Stimulated activated CD4-positive, alpha-beta T cell treated with anti-CD3 and anti-CD28 coated beads, Interleukin-1b, Interleukin-23, amount 100 ng/mL, for 1 hour (primary cell): ENCODE measurements at places on chromosomes 4 and X.

GRCh38 chr4:90495936-90496335 lies 368.7 kb downstream of the CCSER1 start:
- DNase-seq: no peak

DNA sequence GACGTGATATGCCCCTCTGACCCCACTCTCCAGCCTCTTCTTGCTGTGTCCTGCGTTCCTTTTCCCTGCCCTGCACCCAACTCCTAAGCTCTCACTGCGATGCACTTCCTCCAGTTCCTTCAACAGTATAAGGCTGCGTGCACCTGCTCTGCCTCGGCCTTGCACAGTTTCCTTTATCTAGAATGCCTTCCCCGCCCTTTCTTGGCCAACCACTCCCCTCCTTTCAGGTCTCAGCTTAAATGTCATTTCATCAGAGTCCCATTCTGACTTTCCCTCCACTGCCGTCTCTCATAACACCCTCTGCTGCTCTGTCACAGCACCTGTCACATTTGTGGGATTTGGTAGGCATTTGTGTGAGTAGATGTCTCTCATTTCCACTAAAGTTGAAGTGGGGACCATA lies 58.4 kb upstream of the NEIL3 start:
- DNase-seq: no peak

- no peak for DNase-seq
Observed at GRCh38 chr4:8913121-8913857, 41.6 kb upstream of the HMX1 start.

DNA sequence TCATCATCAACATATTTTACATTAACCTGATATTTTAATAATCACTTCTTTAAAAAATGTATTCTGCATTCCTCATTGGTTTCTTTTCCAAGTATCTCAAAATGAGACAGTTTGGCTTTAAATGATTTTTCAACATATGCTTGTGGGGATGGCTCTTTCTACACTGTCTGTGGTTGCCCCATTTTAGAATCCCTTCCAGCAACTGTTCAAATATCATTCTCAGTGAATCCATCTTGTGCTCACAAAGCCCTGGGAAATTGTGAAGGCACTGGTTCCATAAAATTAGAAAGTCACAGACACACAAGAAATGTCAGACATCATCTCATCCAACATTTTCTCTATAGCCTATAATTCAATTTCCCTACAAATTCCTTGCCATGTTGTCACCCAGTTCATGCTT lies 103.5 kb downstream of the LNX1 start:
- DNase-seq: no peak

- no peak for DNase-seq
Observed at GRCh38 chr4:94507708-94508107, 56.0 kb downstream of the PDLIM5 start.

DNA sequence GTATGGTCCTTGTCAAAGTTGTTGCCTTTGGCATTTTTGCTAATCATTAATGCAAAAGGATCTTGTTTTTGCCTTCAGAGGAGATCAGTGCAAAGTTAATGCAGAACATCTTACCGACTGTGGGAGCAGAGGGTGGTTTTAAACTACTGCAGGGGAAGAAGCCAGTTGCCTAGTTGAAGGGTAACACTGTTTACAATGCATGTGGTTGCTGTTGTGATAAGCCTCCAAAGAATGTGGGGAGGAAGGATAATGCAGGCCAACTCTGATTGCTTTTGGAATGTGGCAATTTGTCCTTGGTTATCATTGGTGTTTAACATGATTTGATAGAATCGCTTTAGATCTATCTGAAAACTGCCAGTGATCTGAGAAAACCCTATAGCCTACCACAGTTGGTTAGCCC lies 204.3 kb upstream of the TLL1 start:
- DNase-seq: no peak

GRCh38 chr4:55561889-55562288 lies 15.2 kb upstream of the CLOCK start:
- no peak for DNase-seq

- DNase-seq: no peak
Observed at GRCh38 chr4:60463857-60464502, 736.1 kb upstream of the ADGRL3 start.

DNA sequence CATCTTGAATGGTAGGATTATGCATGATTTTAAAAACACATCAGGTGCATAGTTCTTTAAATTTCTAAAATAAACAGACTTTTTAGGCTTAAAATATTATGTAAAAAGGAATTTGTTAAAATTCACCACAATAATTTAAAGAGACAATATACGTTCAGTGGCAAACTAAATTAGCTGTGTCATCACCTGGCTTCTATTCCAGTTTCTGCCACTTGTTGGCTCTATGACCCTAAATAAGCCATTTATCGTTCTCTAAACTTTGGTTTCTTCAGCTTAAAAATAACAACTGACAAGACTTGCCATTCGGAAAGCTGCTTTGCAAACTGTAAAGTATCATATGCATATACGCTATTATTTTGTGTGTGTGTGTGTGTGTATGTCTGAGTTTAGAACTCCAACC lies 141.3 kb downstream of the MGST2 start:
- no peak for DNase-seq

DNA sequence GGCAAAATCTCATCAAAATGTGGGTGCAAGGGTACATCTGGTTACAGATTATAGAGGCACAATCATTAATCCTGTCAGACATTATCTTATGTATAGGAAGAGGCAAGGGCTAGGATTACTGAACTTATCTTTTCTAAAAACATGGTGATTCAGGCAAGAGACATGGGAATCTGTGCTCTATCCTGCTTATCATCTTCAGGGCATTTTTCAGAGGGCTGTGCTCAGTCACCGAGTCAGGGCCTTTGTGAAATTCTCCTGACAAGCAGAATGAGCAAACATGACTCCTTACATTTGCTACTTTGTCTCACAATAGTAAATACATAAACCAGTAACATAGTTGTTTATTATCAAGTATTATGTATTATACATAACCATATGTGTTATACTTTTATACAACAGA lies 84.2 kb upstream of the KCTD8 start:
- DNase-seq: no peak

DNA sequence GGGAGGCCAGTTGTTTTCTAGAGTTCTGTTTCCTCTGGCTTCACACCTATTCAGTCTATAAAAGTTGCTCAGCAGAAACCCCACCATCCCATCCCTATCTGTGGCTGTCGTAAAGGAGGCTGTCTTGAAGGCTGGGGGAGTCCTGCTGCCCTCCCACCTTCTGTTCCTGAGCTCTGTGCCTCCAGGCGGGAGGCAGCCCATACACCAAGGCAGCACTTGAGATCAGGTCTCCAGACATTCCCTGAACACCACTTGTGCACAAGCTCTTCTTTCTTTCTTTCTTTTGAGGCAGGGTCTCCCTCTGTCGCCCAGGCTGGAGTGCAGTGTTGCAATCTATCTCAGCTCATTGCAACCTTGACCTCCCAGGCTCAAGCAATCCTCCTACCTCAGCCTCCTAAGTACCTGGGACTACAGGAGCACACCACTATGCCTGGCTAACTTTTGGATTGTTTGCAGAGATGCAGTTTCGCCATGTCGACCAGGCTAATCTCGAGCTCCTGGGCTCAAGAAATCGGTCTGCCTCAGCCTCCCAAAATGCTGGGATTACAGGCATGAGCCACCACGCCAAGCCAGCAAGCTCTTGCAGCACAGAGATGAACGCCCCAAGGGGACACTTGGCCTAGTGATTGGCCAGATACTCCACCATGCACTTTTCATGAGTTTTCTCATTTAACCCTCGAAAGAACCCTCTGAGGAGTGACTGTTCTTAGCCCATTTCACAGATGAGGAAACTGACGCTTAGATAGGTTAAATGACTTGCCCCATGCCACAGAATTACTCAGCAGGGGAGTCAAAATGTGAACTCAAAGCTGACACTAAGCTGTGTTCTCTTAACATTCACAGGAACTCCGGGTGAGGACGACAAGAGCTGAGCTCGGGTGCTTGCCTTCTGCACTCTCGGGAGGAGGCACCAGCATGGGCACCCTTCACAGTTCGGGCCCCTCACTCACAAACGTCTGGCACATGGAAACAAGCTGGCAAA lies 55.8 kb upstream of the ENPP6 start:
- DNase-seq: no peak

- no peak for DNase-seq
Observed at GRCh38 chr4:23680671-23681518, 209.0 kb downstream of the PPARGC1A start.

DNA sequence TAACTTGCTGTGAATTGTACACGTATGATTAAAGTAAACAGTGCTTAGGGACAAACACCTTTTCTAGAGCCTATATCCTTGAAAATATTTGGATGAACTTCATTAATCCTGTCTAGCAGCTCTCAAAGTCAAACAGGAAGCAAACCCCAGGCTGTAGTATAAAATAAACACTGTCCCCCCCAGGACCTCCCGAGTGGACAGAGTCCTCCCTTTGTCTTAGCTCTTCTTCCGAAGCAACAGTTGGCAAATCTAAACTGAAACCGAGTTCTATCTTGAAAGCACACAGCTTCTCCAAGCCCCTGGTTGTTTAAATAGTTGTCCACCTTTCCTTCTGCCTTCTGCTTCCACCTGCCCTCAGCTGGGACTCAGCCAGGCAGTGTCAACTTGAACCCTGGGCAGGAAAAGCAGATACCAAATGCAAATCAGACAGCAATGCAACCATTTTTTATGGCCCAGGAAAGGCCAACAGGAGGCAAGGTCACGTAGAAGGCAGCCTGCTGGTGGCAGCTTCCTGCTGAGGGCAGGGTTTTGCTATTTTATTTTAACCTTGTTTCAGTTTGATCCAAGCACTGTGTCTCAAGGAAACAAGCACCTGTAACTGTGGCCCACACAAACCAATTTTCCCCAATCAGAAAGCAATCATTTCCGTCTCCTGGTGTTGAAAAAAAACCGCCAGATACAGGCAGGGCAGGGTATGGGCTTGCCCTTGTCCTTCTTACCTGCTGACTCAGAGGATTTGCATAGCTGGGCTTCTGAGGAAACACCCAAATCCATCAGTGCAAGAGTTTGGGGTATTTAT lies 110.3 kb upstream of the KIT start:
- no peak for DNase-seq

DNA sequence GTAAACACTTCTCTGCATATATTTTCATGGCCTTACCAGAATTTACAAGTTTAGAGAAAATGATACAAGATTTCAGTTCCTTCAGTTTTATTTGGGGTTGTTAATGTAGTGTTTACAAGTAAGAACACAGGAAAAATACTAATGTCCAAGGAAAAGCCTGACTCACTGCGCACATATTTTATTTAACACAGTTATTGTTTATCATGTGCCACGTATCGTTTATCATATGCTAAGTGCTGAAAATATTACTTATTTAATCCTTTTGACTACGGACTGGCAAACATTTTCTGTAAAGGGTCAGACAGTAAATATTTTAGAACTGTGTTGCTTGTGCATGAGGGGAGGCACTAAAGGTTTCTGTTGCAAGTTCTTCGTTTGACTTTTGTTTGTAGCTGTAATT lies 794 bp downstream of the HSD17B13 start:
- no peak for DNase-seq

GRCh38 chrX:20515841-20516461 lies 249.2 kb upstream of the RPS6KA3 start:
- no peak for DNase-seq

- DNase-seq: no peak
Observed at GRCh38 chr4:121668368-121669162, 28.2 kb downstream of the ANXA5 start.

DNA sequence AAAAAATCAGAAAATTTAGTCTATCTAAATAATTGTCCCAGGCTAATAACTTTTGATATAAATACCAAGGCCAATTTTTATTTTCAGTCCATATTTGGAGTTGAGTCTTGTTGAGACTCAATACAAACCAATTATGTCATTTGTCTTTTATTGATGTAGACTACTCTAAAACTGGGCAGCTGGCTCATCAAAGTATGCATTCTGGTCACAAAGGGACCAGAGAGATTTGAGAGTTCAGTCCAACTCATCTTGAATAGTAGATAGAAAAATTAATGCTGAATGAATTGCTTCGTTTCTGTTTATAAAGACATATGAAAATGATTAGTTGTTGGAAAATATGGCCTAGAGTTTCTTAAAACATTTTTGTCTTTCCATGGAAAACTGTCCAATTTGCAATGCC lies 412.5 kb upstream of the KLHL4 start:
- DNase-seq: no peak

DNA sequence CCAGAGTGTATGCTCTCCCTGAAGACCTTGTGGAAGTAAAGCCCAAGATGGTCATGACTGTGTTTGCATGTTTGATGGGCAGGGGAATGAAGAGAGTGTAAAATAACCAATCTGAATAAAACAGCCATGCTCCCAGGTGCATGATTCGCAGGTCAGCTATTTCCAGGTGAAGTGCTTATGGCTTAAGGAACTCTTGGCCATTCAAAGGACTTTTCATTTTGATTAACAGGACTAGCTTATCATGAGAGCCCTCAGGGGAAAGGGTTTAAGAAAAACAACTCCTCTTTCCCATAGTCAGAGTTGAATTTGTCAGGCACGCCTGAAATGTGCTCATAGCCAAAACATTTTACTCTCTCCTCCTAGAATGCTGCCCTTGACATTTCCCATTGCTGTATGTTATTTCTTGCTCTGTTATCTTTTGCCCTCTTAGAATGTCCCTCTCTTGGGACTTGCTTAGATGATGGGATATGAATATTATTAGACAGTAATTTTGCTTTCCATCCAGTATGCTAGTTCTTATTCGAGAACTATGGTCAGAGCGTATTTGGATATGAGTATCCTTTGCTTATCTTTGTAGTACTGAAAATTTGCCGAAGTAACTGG lies 88.6 kb downstream of the PLS3 start:
- no peak for DNase-seq

DNA sequence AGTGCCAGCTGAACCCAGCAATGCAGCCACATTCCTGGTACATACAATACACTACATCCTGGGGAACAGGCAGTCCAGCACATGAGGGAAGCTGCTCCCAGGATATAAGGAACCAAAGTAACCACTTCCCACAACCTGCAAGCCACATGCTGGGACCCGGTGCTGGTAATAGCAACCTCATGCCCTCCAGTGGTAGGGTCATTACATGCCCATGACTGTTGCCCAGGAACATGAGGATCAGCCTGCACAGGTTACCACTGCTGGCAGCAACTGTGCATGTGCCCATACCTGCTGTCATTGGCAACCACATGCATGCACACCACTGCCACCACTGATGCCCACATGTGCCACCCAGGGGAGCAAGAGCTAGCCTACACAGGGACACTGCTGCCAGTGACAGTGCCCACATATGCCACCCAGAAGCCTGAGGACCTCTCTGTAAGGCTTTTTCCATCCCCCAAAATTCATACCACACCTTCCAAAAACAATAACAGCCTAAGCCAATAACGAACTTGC lies 1982.5 kb downstream of the ARAP2 start:
- no peak for DNase-seq

GRCh38 chrX:142036116-142036515 lies 132.4 kb downstream of the MAGEC1 start:
- DNase-seq: no peak
